ENCODE measurements at places on chromosomes 4 and X.

- no peaks in the 10 kb centered on the region for H3K27me3 ChIP-seq
- H3K36me3 ChIP-seq = no peaks in the 10 kb centered on the region
- H3K27ac ChIP-seq = peak overlapping the region; percentile 88
- no peak for DNase-seq
- H3K4me1 ChIP-seq = peaks cover 4% of the 10 kb centered on the region
- peak overlapping the region; percentile 44 for H3K4me3 ChIP-seq
These were observed 808 bp downstream of the PRDM5 start for GRCh38 chr4:120921456-120922380.

GRCh38 chrX:53682885-53683555, 3.5 kb downstream of the HUWE1 start:
- peak overlapping the region; percentile 85 for H3K4me3 ChIP-seq
- no peaks in the 10 kb centered on the region for H3K36me3 ChIP-seq

DNA sequence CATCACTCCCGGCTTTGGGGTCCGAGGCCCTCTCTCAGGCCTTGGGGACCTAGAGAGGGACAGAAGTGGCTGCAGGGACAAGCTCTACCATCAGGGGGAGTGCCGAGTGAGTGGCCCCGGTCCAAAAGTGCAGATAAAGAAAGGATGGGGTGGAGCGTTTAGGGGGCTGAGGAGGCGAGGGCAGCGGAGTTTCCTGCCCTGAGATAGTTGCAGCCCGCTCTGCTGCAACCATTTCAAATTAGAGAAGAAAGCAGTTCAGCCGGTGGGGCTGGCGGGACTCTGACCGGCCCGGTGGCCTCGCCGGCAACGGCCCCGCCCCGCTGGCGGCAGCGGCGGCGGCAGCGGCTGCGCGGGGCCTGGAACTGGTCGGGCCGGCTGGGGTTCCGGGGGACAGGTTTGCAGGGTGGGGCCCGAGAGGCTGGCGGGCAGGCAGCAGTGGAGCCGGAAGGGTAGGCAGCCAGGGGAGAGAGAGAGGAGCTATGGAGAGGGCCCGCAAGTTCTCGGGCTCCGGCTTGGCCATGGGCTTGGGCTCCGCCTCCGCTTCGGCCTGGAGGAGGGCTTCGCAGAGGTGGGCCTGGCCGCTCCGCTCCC, 7.6 kb downstream of the DLG3 start:
- peak overlapping the region; percentile 42 for H3K4me3 ChIP-seq
- no peaks in the 10 kb centered on the region for H3K4me1 ChIP-seq
- DNase-seq = peak; percentile 78
- H3K36me3 ChIP-seq = no peaks in the 10 kb centered on the region

- H3K36me3 ChIP-seq = no peaks in the 10 kb centered on the region
- no peaks in the 10 kb centered on the region for H3K27me3 ChIP-seq
- no peaks in the 10 kb centered on the region for H3K4me1 ChIP-seq
- no peak overlapping the region for H3K27ac ChIP-seq
These were observed 31.0 kb upstream of the C4orf50 start for GRCh38 chr4:6049278-6049677.

GRCh38 chr4:189507060-189507459, 433.6 kb upstream of the FRG1 start:
- no peaks in the 10 kb centered on the region for H3K27me3 ChIP-seq
- no peaks in the 10 kb centered on the region for H3K36me3 ChIP-seq
- no peaks in the 10 kb centered on the region for H3K4me1 ChIP-seq
- no peak for DNase-seq
- H3K27ac ChIP-seq = no peak overlapping the region

DNA sequence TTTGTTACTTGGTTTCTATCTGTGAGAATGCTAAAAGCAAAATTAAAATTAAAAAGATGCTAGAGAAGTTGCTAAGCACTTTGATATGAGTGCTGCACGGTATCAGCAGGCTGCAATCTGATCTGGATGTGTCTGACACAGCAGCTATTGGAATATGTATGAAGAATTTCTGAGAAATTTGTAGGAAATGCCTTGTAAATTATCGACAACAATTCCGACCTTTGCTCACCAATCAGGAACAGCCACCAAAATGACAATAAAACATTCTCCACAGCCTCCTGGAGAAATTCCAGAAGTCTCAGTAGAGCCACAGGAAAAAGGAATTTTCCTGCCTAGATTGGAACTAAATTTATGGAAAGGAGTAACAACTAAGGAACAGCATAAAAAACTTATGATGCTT, 82.5 kb downstream of the TIGD2 start:
- no peak overlapping the region for H3K27ac ChIP-seq
- no peak overlapping the region for H3K4me3 ChIP-seq
- no peak for DNase-seq
- H3K4me1 ChIP-seq = no peaks in the 10 kb centered on the region
- no peaks in the 10 kb centered on the region for H3K36me3 ChIP-seq

- no peaks in the 10 kb centered on the region for H3K27me3 ChIP-seq
- H3K4me1 ChIP-seq = no peaks in the 10 kb centered on the region
- no peak overlapping the region for H3K4me3 ChIP-seq
- no peaks in the 10 kb centered on the region for H3K36me3 ChIP-seq
These were observed 20.6 kb upstream of the IRAK1 start for GRCh38 chrX:154040307-154040756.

- H3K36me3 ChIP-seq = no peaks in the 10 kb centered on the region
- no peak overlapping the region for H3K27ac ChIP-seq
- H3K4me3 ChIP-seq = no peak overlapping the region
- no peaks in the 10 kb centered on the region for H3K27me3 ChIP-seq
- DNase-seq = no peak
- no peaks in the 10 kb centered on the region for H3K4me1 ChIP-seq
These were observed 44.3 kb downstream of the EFHC2 start for GRCh38 chrX:44299177-44299576.

- DNase-seq = no peak
- no peaks in the 10 kb centered on the region for H3K4me1 ChIP-seq
- no peaks in the 10 kb centered on the region for H3K27me3 ChIP-seq
- no peaks in the 10 kb centered on the region for H3K36me3 ChIP-seq
These were observed 173.8 kb upstream of the MID1 start for GRCh38 chrX:10794203-10794630.

GRCh38 chr4:88814043-88814617, 116.5 kb upstream of the NAP1L5 start:
- H3K27me3 ChIP-seq = no peaks in the 10 kb centered on the region
- H3K27ac ChIP-seq = no peak overlapping the region
- H3K36me3 ChIP-seq = no peaks in the 10 kb centered on the region
- no peak overlapping the region for H3K4me3 ChIP-seq

DNA sequence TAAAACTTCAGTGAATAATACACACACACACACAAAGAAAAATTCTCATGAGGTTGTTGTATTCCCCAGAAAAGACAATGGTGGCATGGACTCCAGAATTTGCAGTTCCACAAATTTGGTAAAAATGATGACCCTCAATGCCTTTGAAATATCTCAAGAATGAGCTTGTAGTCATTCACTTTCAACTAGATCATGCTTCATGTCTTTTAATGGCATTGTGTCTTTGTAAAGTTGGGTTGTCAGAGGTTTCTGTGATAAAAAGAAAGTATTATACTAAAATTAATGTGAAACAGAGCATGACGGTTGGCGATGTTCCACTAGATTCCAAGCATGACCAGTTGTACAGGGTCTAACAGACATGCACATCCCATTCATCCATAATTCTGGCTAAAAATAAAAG, 685.0 kb upstream of the FRG1 start:
- no peaks in the 10 kb centered on the region for H3K27me3 ChIP-seq
- no peak for DNase-seq
- H3K36me3 ChIP-seq = no peaks in the 10 kb centered on the region
- H3K4me3 ChIP-seq = no peak overlapping the region

GRCh38 chr4:109275066-109275745, 27.3 kb downstream of the COL25A1 start:
- DNase-seq = no peak
- no peak overlapping the region for H3K4me3 ChIP-seq
- no peaks in the 10 kb centered on the region for H3K27me3 ChIP-seq
- H3K36me3 ChIP-seq = no peaks in the 10 kb centered on the region
- no peaks in the 10 kb centered on the region for H3K4me1 ChIP-seq
- H3K27ac ChIP-seq = no peak overlapping the region

DNA sequence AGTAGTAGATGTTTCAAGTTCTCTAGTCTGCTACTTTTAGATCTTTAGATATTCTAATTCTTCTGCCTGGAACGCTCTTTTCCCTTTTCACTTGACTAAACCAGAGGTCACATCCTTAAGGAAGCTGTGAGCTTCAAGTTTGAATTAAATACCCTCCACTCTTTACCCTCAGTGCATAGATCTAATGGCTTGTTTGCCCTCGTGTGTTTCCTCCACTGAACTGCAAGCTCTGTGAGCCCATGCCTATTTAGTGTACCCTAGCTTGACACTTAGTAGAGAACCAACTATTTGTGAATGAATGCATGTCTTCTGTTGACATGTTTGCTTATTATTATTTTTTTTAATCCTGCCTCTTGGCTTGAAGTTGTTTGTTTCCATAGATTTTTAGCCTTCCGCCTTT, 138.3 kb downstream of the PDE5A start:
- no peak for DNase-seq
- no peaks in the 10 kb centered on the region for H3K4me1 ChIP-seq
- no peak overlapping the region for H3K27ac ChIP-seq
- H3K36me3 ChIP-seq = no peaks in the 10 kb centered on the region

DNA sequence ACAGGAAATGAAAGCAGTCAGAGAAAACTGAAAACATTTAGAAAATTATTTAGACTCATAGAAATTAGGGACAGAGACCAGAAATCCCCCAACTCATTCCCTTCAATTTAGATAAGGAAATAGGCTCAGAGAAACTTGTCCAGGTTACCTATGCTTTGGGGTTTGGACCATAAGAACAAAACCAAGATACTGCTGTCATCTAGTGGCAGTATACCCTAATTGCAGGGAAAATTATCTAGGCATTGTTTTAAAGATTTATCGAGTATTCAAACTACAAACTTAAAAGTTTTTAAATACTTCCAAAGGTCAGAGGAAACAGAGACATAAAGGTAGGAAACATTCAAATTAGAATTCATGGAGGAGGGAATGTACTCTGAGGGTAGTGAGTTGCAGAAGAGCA, 67.0 kb upstream of the KLHL13 start:
- no peak for DNase-seq
- H3K27me3 ChIP-seq = no peaks in the 10 kb centered on the region
- H3K4me3 ChIP-seq = no peak overlapping the region
- no peaks in the 10 kb centered on the region for H3K4me1 ChIP-seq

DNA sequence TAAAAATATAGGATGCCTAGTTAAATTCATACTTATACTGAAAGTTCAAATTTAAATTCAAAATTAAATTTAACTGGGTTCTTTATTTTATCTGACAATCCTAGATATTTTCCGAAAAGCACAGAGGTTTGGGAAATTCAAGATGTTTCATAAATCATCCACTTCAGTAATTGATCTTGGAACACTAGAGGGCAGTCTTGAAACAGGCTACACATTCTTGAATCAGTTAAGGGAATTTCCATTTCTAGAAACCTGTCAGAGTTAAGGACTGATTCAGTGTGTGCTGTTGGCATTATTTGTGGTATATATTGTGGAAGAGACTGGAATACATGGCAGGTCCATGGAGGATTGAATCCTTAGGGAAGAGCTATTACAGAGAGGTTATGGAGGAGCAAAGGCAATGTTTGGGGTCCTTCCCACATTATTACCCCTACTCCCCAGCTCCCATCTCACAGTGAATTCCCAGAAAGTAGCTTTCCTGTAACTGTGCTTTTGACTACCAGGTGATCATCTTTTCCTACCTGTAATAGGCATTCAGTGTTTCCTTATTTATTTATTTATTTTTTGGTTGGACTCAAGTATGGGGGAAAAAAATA, 92.9 kb downstream of the EGF start:
- no peak overlapping the region for H3K27ac ChIP-seq
- no peaks in the 10 kb centered on the region for H3K4me1 ChIP-seq
- no peak for DNase-seq

DNA sequence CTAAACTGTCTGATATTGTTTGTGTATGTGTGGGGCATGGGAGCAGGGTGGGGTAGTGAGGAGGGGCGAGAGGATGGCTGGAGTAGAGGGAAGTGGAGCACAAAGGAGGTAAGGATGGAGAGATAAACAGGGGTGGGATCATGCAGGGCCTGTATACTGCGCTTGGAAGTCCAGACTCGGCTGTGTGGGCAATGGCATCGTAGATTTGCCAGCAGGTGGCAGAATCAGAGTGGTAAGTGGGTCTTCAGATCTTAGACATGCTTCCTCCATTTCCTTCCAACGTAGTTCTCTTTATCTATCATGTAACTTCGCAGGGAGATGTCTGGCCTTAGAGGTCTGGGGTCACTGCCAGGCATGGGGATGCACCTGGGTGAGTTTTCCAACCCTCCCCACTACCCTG, 155.5 kb downstream of the PDGFRA start:
- no peak for DNase-seq
- no peaks in the 10 kb centered on the region for H3K4me1 ChIP-seq
- H3K27me3 ChIP-seq = no peaks in the 10 kb centered on the region

GRCh38 chr4:163048447-163048846, 118.2 kb downstream of the NAF1 start:
- H3K36me3 ChIP-seq = no peaks in the 10 kb centered on the region
- H3K27ac ChIP-seq = no peak overlapping the region
- no peaks in the 10 kb centered on the region for H3K27me3 ChIP-seq
- peak; percentile 46 for DNase-seq

DNA sequence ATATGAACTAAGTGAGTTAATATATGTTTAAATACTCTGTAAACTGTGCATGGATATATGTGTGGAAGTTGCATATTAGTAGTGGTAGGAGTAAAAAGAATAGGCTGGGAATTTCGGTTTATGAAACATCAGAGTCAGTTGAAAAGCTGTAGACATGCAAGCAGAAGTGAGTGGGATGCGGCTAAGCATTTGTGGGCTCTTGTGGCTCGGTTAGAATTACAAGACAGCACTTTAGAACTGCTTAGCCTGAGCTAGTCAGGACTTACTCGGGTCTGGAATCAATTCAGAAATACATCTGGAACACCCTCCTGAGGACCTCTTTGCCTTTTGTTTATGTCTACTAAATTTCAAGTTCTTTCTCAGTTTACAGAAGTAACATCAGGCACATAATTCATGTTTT, 93.6 kb downstream of the AFF2 start:
- no peak for DNase-seq
- H3K36me3 ChIP-seq = no peaks in the 10 kb centered on the region
- no peaks in the 10 kb centered on the region for H3K27me3 ChIP-seq
- no peak overlapping the region for H3K27ac ChIP-seq
- no peak overlapping the region for H3K4me3 ChIP-seq

GRCh38 chr4:157992038-157992705, 180.7 kb downstream of the GASK1B start:
- no peaks in the 10 kb centered on the region for H3K27me3 ChIP-seq
- peak overlapping the region; percentile 50 for H3K27ac ChIP-seq
- H3K4me3 ChIP-seq = peak overlapping the region; percentile 4
- no peak for DNase-seq
